ENCODE measurements at places on chromosomes 7 and 10.
A peak's percentile ranks its signal among the peaks of the same experiment; 100 is the strongest.

DNA sequence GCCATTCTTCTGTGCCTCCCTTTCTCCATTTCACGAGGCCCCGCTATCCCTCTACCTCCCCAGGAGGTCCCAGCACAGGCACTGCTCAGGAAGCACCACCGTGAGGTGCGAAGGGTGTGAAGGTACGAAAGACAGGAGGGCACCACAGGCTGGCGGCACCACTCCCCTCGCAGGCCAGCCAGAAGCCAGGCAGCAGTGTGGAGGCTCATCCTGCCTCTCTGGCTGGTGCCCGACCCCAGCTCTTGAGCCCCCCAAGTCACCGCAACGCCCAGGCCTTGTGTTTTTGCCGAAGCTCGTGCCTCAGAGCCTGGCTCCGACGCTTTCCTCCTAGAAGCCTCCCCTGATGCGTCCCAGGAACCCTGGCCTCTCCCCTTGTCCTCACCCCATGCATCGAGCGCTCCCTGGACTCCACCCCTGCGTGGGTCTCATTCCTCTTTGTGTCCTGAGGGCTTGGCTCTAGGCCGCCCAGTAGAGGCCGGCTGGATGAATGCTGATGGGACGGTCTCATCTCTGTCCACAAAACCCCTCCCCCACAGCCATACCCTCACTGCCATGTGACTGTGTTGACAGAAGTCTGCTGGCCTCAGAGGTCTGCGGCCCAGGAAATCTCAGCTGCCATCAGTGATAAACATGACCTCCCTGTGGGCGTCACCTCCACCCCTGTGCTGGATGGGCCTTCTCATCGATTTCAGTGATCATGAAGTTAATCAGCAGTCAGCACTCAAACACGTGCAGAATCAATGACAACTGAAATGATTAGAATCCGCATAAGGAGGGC is 19.3 kb downstream of the BRI3 start:
- no peak for DNase-seq

GRCh38 chr7:23474829-23475575 is 4.7 kb upstream of the IGF2BP3 start:
- DNase-seq, result no peak

DNA sequence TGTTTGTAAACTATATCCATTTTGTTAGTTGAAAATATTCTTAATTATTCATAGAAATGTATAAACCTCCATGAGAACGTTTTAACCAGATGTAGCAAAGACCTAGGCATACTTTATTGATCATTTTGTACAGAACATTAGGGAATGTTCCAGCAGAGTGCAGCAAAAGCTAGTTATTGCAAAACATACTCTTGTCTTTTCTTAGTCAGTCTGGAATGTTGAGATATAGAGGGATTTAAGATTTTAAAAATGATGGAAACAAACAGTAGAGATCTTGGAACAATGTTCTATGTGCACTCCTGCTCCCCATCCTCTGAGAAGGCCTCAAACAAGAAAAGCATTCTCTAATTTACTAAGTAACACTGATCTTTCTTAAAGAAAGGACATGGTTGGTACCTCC is 292.1 kb downstream of the BBS9 start:
- DNase-seq, result no peak

GRCh38 chr10:24920907-24921881 is 31.2 kb downstream of the PRTFDC1 start:
- peak; percentile 74 for DNase-seq

DNA sequence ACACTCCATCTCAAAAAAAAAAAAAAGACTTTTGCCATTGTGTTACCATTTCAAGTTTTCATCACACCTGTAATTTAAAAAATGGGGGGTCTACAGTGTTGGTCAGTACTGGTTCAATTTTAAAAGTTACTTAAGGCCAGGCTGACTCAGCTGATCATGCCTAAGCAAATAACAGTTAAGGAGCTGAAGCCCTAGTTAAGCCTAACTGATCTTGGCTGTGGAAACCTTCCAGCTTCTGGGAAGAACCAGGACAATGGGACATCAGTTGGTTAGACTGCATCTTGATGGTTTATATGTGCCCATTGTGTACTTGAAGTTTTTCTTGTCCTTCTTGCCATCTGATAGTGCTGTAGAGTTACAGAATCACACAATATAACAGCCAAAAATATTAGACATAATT is 26.7 kb downstream of the VCL start:
- DNase-seq, result no peak

GRCh38 chr10:99329554-99330346 is 594 bp downstream of the CNNM1 start:
- no peak for DNase-seq

DNA sequence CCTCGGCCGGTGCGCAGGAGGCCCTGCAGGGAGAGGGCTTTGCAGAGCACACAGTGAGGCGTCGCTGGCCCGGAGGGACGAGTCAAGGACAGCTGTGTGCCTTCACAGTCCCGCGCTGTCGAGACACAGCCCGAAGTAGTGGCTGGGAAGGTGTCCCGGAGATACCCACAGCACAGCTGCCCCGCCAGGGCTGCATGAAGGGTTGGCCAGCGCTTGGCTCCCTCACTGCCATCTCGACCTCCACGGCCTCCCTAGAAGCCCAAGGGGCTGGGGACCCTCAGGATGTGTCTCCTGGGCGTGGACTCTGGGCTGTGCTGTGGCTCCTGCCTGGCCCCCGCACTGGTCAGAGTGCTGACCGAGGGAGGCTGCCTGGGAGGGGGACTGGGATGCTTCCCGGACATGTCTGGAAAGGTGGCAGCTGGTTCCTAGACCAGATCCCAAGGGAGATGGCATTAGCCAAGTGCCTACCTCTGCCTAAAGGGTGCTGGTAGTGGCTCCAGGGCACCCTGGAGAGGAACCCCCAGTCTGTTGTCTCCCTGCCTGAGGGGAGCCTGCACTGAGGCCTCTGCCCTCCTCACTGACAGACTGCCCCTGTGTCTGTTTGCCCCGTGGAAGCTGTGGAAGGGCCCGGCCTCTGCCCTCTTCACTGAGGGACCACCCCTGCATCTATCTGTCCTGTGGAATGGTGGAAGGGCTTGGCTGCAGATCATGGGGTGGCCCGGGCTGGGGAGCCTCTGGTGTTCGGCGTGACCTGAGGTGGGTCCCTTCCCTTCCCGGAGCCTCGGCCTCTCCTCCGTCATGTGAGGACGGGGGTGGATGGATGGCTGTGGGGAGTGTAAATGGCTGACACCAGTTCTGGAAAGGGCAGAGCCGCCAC is 5.8 kb downstream of the ELFN1 start:
- DNase-seq, result no peak

- no peak for DNase-seq
These were observed 36.2 kb upstream of the HECW1 start for GRCh38 chr7:43076189-43076605.

DNA sequence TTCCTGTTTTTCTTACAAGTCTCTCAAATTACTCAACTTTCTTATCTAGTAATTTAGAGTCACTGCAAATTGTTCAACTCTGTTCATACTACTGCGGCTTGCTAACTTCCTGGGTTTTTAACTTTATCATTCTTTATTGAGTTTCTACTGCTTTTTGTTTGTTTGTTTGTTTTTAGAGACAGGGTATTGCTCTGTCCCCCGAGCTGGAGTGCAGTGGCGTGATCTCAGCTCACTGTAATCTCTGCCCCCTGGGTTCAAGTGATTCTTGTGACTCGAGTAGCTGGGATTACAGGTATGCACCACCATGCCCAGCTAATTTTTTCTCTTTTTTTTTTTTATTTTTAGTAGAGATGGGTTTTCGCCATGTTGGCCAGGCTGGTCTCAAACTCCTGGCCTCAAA is 182.9 kb downstream of the TSPAN12 start:
- no peak for DNase-seq

GRCh38 chr7:133830081-133830480 is 297.1 kb upstream of the LRGUK start:
- no peak for DNase-seq

- DNase-seq, result no peak
These were observed 261.3 kb downstream of the BICC1 start for GRCh38 chr10:58773944-58774343.

GRCh38 chr7:133845005-133845404 is 282.1 kb upstream of the LRGUK start:
- DNase-seq, result no peak

GRCh38 chr7:140231771-140232491 is 55.1 kb upstream of the KDM7A start:
- no peak for DNase-seq

DNA sequence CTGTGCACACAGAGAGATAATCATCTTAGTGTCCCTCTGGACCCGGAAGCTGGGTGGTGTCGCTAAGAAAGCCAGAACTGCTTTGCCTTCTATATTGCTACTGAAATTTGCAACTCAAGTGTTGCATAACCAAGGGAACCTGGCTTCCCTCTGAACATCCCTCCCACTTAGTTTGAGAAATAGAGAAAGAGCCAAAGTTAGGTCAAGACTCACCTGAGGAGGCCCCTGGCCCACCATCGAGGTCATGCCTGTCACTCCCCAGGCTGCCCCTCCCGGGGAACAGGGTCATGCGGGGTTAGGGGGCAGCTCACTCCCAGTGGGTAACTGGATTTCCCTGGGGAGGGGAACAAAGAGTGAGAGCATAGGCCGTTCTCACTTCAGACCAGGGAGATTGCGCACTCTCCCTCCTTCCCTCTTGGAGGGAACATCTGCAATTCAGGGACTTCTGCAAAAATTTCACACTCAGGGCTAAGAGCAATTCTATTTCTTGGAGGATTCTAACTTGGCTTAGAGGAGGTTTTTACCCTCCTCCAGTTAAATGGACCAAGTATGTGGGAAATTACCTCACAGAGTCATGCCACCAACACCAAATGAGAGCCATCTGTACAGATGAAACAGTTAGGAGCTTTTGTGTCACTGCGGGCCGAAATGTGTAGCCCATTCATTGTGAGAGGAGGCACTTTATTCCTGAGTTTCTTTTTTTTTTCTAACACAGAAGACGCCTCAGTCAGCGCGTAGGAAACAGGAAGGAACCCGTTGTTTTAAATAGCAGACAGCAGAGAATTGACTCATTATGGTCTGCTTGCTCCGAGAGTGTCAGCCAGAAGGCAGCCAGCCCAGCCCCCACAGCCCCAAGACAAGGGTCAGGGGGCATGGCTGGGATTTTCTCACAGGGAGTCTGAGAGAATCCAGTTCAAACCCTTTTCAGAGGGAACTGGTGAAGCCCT is 221.3 kb downstream of the ARHGAP12 start:
- peak; percentile 38 for DNase-seq

GRCh38 chr10:86305521-86305920 is 61.1 kb downstream of the GRID1 start:
- no peak for DNase-seq

DNA sequence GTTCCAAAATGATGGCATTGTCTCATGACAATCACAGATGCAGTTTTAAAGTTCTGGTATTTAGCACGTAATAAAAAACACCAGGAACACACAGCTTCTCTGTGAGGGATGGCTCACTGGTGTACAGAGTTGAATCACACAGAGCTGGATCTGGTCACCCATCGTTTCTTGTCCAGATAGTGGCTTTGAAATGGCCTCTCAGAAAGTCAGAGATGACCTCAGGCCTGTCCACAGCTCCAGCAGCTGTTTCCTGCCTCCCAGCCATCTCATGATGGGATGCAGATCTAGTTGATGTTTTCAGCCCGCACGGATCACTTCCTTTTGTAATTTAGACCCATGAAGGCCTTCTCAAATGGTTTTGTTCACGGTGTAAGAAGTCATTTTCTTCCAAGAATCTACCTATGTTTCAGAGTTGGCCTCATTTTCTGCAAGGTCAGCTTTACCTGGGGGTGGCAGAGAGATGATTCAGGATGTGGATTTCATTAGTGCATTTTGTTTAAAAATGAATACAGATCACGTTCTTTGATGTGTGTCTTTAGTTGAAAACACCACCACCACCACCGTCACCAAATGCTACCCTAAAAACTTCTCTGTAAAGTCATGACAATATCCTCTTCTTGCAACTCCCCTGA is 166.2 kb downstream of the SNX10 start:
- no peak for DNase-seq

DNA sequence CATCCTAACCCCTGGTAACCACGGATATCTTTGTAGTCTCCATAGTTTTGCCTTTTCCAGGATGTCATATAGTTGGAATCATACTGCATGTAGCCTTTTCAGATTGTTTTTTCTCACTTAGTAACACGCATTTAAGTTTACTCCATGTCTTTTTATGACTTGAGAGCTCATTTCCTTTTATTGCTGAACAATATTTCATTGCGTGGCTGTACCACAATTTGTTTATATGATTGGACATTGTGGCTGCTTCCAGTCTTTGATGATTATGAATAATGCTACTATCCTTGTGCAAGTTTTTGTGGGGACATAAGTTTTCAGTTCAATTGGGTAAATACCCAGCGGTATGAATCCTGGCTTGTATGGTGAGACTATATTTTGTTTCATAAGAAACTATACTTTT is 60.8 kb downstream of the AOAH start:
- no peak for DNase-seq

- no peak for DNase-seq
These were observed 155.1 kb upstream of the NPVF start for GRCh38 chr7:25383402-25383801.

DNA sequence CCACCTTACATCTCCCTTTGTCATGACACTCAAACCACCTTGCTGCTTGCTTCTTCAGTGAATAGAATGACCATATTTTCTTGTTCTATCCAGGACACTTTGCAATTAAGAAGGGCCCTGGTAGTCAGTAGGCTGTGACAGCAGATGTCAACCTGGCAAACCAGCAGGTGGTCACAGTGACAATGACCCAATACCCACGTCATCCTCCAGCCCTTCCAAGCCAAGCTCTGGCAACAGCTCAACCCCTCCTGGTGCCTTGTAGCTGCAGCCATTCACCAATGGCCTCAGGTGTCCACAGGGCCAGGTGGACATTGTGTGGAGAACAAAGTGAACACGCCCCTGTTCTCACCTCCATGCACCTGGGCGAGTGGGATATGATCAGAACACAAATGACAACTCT is 87.6 kb upstream of the MACROH2A2 start:
- no peak for DNase-seq

DNA sequence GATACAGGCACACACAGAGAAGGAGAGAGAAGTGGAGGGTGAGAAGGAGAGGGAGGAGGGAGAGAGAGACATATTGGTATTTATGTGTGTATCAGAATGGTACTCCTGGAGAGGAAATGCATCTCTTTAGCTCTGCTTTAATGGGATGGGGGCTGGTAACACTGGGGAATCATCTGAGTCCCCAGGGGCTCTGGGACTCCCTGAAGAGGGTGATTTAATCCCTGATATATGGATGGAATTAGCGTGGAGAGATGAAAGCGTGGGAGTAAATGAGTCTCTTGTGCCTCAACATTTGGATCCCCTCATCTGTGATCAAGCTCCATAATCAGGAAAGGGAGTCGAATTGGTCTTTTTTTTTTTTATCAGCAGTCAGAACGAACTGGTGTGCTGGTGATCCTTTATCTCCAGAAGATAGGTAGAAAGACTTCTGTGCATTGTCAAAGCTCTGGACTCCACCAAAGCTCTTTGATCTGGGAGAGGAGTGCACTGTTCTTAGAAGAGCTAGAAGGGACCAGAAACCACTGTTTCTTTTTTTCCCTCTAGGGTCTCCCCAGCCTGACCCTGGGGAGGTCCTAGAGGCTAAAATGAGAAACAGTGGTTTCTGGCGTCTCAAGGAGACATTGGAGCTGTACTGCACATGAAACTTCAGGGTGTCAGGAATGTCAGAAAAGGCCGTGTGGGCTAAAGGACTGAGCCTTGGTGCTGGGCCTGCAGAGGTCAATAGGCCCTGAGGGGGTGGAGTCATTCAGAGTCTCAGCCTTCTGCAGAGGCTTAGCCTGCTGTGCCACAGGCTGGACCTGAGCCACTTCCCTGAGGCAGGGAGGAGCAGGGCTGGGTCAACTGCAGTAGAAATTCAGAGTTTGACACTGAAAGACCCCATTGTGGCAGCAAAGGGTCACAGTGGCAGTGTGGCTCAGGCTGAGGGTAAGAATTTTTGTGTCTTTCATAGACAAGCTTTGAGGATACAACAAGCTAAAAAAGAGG is 234.4 kb upstream of the SLC26A5 start:
- DNase-seq, result no peak
